ENCODE measurements at places on chromosomes 12 and 14.
A peak's percentile ranks its signal among the peaks of the same experiment; 100 is the strongest.

DNA sequence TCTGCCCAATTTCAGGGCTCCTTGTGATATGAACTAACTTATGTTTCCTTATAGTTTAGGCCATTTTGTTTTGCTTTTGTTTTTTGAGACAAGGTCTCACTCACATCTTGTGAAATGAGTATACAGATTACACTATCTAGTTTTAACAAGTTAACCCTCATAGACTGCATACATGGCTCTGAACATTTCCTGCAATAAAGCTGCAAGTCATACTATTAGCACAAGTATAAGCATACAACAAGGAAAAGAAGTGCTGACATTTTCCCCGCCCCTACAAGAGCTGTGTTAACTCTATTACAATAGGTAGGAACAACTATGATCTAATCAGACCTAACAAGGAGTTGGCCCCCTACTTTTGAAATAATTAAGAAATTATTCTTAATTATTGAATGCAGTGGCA lies 35.9 kb downstream of the CCDC177 start:
- DNase-seq = no peak

DNA sequence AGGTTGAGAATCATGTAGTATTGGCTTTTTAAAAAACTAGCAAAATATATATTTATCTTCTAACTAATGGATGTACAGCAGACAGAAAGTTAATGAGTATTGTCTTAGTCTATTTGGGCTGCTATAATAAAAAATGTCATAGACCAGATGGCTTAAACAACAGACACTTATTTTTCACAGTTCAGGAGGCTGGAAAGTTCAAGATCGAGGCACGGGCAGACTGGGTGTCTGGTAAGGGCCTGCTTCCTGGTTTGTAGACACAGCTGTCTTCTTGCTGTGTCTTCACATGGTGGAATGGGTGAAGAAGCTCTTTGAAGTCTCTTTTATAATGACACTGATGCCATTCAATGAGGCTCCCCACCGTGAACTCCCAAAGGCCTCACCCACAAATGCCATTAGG lies 70.1 kb upstream of the KRR1 start:
- DNase-seq = no peak

GRCh38 chr12:19671695-19672094 lies 232.4 kb downstream of the AEBP2 start:
- no peak for DNase-seq

- DNase-seq = no peak
Measured at GRCh38 chr12:916240-916639, 33.3 kb downstream of the RAD52 start.

DNA sequence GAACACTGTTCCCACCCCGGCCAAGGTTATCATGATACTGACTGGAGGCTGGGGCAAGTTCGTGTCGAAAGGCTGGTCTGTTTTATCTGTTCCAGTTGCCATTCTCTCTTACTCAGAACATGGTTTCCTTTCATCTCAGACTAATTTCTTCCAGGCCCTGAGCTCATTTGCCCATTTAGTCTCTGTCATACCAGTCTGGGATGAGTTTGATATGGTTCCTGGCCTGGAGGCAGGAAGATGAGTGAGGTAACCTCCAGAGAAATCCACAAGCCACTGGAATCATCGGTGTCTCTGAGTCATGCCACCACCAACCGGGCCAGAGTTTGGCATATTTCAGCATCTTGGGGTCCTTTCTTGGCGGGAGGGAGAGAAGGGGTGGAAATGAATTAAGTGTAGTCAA lies 114.7 kb downstream of the NTF3 start:
- no peak for DNase-seq

DNA sequence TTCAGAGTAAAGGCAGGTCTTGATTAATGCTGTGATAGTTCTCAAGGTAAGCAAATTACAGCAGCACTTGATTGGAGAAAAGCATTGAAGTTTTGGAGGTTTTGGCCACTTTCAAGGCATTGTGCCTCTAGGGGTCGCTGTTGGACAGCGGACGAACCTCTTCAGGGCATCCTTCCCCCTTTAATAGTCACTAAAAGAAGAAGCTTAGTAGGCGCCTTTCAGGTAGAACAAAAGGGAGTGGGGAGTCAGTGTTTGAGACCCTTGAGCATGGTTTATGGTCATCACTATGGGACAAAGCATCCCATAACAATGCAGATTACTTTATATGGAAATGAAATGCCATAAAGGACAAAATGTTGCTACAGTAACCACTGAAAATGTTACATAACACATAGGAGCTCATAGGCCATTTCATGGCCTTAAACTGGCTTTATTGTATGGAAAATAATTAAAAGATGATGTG lies 199.5 kb upstream of the DCN start:
- DNase-seq = peak; percentile 91

DNA sequence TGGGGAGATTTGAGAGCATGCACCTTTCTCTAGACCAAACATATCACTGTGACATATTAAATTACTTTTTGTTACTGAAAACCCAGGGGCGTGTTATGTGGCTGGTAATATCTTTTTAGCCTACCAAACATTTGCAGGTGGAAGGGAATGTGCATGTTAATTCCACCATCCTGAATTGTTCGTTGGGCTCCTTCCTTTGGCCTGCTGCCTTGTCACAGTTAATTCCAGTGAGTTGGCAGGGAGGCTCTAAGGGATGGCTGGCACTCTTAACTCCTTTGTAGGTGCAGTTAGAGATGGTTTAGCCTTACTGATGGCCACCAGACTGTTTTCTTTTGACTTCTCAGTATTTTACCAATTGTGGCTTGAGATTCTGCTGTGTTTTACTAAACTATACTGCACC lies 64.5 kb downstream of the DIP2B start:
- no peak for DNase-seq

GRCh38 chr12:51820526-51821439 lies 27.7 kb downstream of the FIGNL2 start:
- DNase-seq = peak; percentile 76

- no peak for DNase-seq
Measured at GRCh38 chr12:77133566-77133965, 68.2 kb upstream of the E2F7 start.

- no peak for DNase-seq
Measured at GRCh38 chr12:89863493-89863938, 154.9 kb upstream of the ATP2B1 start.

GRCh38 chr12:241266-241665 lies 21.4 kb downstream of the SLC6A13 start:
- DNase-seq = no peak

GRCh38 chr12:131732-132495 lies 65.3 kb downstream of the IQSEC3 start:
- DNase-seq = no peak

DNA sequence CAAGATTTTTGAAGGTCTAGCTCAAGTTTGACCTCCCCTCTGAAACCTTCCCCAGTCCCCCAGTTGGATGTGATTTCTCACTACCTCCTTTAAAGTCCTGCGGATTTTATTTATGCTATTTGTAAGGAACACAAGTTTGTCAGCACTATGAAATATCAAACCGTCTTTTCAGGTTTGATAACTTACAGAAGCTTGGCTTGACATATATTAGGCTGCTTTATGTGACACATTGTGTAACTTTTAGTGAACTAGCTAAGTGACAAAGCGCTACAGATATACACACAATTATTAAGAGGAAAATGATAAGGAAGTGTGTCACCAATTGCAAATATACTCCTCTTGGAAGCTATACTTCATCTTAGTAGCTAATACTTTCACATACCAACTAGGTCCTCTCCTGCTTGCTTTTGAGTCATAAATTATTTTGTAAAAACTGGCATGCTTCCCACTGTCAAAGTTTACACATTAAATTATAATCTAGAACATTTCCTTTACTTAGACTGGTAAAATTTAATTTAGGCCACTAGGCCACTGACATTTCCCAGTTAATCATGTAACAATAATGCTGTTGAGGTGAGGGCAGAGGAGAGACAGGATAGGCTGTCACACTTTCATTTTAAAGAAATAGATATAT lies 149.5 kb downstream of the TMTC3 start:
- DNase-seq = no peak

DNA sequence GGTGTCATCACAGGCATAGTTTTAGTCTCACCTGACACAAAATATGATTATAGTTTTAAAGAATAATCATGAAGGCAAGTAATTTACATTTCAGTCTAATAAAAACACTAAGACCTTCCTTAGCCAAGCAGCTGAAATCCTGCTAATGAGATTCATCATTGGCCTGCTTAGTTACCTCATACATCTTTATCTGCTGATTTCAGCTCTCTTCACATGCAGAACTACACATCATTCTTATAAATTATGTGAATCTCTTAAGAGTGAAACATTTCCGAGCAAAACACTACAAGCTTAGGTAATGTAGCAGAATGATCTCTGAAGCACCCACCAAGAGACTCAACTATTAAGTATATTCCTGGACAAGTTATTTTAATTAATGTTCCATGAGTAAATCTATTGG lies 198.1 kb downstream of the DPY19L2 start:
- no peak for DNase-seq

DNA sequence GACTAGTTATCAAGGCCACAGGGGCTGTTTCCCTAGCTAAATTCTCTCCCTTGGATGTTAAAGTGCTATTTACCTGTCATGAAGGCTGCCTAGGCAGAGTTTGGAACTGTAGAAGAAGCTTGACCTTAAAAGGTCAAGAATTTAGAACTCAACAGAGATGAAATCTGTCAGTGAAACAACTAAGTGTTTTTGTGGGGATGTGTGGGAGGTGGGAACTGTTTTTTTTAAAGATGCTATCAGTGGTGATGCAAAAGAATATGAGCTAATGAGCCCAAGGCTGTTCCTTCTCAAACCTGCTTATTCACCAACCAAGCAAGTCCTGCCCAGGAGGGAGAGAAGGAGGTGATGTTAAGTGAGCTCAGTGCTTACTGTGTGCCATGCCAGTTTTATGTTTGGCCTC lies 40.8 kb upstream of the POC1B start:
- DNase-seq = no peak

GRCh38 chr12:6092784-6093722 lies 31.4 kb downstream of the VWF start:
- no peak for DNase-seq

- DNase-seq = no peak
Measured at GRCh38 chr14:53409969-53410368, 256.8 kb upstream of the DDHD1 start.

GRCh38 chr14:55711175-55711811 lies 131.3 kb downstream of the KTN1 start:
- no peak for DNase-seq

DNA sequence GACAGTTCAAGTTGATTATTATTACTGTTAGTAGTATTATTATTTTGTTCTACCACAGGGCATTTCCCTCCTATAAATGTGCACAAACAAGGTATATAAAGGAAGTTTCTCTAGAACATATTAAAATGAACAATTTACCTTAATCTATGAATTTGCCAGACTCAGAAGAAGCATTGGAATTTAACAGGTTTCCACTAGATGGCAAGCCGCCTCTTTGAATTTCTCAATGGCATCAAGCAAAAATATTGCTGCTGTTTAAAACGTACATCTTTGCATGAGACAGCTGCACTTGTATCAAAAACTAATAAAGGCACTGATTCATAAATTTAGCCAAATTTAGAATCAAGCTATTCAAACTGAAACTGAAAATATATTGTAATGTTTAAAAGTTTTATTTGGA lies 34.6 kb upstream of the MIS18BP1 start:
- no peak for DNase-seq

- DNase-seq = no peak
Measured at GRCh38 chr12:884746-885414, 64.6 kb downstream of the RAD52 start.

- no peak for DNase-seq
Measured at GRCh38 chr14:52467515-52468266, 84.6 kb downstream of the TXNDC16 start.

DNA sequence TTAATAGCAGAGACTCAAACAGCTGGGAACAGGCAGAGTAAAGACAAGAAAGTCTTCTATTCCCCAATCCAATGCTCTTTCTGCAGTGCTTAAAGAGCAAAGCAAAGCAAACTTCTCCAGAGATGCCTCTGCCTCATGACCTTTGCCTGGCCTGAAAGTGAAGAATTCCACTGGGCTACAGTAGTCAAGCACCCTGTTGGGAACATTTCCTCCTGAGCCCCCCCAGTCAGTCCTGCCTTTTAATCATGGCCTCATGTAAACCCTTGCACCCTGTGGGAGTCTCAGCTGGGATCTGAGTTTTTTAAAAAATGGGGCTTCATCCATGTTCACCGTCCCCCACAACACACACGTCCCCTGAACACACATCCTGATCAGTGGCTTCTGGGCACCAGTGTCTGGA lies 62.7 kb upstream of the TSPAN11 start:
- DNase-seq = no peak

DNA sequence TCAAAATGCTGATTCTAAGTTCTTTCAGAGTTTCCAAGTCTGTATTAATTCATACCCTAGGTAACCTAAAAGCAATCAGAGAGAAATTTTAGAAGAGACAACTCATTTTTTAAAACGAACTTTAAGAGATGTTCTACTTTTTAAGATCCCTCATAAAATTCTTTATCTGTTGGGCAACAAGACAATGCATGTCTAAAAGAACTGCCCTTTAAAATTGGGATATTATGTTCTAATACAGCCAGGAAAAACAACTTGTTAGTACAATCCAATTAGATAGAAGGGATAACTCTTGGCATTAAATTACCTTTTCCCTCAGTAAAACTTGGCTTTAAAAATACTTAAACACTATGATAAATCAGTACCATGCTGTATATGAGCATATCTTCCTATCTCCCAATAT lies 15.6 kb downstream of the DICER1 start:
- DNase-seq = no peak

GRCh38 chr12:47802312-47802711 lies 17.4 kb downstream of the HDAC7 start:
- DNase-seq = no peak

DNA sequence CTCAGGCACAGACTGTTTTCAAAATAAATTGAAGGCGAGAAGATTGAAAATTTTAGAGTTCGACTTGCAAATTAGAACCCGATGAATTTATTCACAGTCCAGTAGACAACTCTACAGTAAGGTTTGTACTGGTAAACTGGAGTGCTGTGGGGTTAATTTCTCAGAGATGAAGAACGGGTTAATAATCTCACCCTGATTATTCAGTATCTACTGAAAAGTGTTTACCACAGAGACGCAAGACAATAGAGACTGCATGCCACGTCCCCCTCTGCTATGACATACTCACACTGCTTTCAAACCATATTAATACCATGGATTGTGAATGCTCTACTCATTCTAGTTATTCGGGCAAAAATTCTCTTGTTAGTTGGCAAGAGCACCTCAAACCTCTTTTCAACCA lies 36.1 kb downstream of the CFL2 start:
- DNase-seq = no peak

DNA sequence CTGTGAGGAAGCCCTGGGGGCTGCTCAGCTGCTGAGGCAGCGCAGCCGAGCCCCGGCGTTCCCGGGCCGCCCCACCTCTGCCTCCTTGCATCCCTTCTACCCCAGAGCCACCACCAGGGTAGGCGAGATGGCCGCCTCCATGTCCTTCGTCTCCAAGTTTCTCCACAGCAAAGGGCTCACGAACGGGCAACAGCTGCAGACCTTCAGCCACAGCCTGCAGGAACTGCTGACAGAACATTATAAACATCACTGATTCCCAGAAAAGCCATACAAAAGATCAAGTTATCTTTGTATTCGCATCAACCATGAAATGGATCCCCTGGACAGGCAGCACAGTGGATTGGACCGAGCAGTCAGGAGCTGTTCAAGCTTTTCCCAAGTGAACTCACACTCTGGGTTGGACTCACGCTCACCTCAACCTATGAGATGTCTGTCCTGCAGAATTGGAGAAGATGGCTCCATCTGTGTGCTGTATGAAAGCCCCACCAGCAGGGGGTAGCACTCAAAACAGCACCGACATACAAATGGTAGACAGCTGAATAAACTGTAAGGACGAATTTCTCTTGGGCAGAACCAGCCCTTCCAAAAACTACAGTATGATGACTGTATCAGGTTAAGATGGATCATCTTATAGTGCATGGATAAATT lies 19.4 kb upstream of the A2M start:
- no peak for DNase-seq

GRCh38 chr12:80230068-80230467 lies 130.7 kb downstream of the OTOGL start:
- DNase-seq = peak; percentile 34

Data from HAP-1 (cell line).